ENCODE measurements at places on chromosomes 6 and 20.

GRCh38 chr20:61385731-61386130 lies 133.7 kb downstream of the CDH4 start:
- no peak for DNase-seq

GRCh38 chr20:52290569-52290968 lies 99.0 kb upstream of the ZFP64 start:
- DNase-seq = no peak

DNA sequence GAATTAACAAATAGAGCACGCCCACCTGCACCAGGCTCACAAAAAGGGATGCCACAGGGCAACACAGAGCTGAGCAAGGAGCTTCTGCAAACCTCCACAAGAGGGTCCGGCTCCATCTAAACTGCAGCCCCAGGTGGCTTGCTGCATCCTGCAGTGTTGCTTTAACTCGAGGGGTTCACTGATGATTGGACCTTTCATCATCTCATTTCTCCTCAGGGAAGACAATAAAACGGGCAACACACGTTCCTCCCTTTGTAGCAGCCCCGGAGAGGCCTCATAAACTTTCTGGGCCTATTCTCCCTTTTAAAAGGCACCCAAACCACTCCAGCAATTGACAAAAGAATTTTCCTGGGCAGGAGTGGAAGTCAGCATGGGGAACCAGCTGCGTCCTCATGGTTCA lies 161.5 kb upstream of the CDH4 start:
- no peak for DNase-seq

DNA sequence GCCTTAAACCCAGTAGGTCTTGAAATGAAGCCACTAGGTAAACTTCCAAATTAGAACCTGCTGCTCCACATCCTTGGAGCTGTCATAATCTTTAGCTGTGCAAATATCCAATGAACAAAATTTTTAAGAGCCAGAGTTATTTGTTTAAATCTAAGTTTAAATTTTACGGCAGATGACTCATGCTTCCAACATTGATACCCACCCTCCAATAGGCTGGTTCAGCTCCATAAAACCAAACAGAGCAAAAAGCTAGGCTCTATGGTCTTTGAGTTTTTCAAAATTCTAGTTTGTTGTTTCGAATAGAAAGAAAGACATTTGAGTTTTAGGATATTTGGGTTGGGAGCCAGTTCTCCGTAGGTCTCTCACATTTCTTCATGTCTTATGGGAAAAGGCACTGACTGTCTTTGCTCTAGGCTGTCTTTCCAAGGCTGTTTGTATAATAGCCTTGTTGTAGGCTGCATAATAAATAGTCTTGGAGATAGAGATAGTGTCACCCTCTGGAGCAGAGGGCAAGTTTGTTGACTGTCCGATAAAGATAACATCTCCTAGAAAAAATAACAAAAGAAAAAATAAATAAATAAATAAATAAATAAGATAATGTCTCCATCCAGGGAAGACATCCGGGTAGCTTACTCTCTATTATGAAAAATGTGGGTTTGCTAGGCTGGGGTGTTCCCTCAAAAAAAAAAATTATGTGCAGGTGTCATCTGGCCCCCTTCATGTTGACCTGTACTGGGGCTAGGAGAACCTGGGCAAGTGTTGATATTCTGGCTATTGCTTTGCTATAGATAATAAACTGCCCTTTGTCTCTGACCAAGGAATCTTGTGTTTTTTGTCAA lies 36.5 kb downstream of the SLC2A12 start:
- DNase-seq = no peak

DNA sequence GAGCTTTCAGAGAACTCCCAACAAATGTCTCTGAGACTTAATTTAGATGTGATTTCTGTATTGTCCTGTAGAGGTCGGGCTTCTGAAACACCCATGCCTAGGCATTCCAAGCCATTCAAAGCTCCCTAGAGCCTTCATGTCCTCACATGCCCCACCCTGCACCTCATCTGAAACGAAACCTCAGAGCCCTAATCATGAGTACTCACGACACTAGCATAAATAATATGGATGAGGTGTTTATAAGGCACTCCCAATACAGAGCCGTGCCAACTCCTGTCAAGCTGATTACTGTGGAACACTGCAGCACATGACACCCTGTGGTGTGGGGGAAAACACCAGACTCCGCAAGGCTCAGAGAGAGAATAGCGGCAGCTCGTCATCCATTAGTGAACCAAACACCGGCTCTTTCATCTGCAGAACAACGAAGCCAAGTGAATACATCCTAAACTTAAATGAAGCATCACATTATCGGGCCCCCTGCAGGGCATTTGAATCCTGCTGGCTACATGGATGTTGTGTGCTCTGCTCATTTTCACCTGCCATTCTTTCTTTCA lies 83.8 kb downstream of the FNDC1 start:
- no peak for DNase-seq
